Glutamatergic neuron (in vitro differentiated cells): ENCODE measurements at places on chromosomes 12 and 14. TPM values are rescaled to one million over a fixed set of nuclear protein-coding genes. Genes with fewer than 3 reads are reported as not detected.

The OR6C65 gene
- total RNA-seq: not detected

GRCh38 chr14:98906123-98906995, 365.6 kb downstream of the BCL11B start:
- DNase-seq: no peak

The PIWIL1 gene
- total RNA-seq: not detected

The ANAPC5 gene
- 86.0 TPM for total RNA-seq

The SSTR1 gene
- total RNA-seq: 8.2 TPM
